ENCODE measurements at places on chromosomes 1 and 21. TPM values are rescaled to one million over a fixed set of nuclear protein-coding genes. Genes with fewer than 3 reads are reported as not detected.

Gene NTRK1
- total RNA-seq, result not detected

Gene SRGAP2B
- total RNA-seq, result 6.4 TPM

Gene CFHR3
- total RNA-seq, result 279 TPM

Gene ATAD3C
- total RNA-seq, result 2.9 TPM

Gene RGSL1
- total RNA-seq, result not detected

Gene S100B
- total RNA-seq, result not detected

Gene RPS6KC1
- total RNA-seq, result 5.6 TPM

Gene OR6N1
- total RNA-seq, result not detected
